ENCODE measurements at places on chromosomes 3 and 15.
A peak's percentile ranks its signal among the peaks of the same experiment; 100 is the strongest.

DNA sequence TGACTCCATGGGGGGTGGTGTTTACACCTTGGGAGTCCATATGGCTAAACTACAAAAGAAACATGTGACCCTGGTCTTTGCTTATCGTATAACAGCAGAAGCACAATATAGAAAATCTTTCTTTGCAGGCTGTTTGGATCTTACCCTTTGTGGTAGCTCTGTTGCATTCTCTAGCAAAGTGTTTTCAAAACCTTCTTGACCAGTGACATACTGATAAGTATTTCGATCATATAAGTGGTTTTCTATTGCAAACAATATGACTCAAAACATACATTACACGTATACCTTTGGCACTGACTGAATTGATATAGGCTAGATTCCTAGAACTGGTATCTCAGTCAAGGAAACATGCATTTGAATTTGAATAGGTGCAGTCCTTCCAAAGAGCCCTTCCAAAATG, 24.7 kb upstream of the ATP10A start:
- DNase-seq, result no peak

DNA sequence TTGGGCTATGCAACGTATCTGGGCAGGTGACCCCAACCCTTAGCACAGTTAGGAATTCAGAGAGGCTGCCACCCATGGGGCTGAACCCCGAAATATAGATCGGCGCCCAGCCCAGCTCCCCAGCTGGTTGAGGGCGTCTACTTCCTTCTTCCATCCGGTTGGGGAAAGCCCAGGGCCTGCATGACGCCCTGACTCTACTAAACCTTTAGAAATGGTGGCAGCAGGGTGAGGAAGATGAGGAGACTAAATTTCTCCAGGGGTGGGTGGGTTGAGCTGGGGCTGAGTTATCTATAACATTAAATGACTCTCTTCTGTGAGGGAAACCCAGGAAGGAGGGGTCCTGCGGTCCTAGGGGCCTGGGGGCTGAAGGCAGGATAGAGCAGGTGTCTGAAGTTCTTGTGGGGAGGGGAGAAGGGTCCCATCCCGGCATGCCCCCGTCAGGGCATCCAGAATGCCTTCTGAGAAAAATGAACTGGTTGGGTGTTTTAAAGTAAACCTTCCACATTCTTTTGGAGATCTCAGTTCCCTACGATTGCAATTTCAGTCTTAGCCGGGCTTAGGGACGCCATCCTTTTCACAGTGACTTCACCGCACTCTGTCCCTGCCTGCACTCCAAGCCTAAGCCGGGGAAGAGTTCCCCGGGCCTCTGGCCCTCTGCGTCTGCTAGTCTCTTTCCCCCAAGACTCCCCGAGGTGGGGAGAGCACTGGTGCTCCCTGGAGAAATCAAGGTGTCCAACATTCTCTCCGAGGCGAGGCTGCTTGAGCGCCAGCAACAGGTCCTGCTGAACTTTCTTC, 28.5 kb downstream of the NR2F2 start:
- DNase-seq, result no peak

DNA sequence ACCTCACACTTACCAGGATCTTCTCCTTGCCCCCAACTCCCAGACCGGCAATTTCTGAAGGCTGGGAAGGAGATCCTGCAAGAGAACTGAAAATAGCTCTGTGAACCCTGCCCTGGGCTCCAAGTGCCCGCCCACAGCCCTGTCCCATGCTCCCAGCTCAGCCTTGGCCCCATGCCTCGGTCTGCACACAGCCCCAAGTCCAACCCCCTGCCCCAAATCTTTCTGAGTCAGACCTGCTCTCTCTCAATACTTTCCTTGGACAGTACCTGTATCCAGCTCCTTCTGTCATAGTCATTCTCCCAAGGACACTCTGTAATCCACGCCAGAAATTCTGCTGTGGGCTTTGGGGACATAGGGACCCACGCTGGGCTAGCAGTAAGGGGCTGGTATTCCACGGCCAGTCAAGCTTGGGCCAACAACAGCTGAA, 6.3 kb upstream of the SMAD3 start:
- DNase-seq, result no peak

- DNase-seq, result no peak
Observed at GRCh38 chr15:69754313-69754712, 301.7 kb downstream of the RPLP1 start.

DNA sequence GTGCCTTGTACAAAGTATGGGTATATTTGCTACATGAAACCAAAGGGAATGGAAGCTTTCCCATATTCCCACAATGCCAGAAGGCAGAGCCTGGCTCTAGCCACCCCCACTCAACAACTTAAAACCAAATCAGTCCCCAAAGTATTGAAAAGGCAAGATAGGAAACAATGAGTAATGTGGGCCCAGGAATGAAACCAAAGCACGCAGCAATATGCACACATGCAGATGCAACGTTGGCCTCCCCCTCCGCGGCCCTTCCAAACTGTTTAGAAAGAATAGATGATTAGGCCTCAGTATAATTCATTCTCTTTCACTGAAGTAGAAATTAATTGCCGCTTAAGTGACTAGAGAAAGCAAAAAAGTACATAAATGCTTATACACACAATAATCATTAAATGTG, 59.1 kb downstream of the THRB start:
- DNase-seq, result no peak

DNA sequence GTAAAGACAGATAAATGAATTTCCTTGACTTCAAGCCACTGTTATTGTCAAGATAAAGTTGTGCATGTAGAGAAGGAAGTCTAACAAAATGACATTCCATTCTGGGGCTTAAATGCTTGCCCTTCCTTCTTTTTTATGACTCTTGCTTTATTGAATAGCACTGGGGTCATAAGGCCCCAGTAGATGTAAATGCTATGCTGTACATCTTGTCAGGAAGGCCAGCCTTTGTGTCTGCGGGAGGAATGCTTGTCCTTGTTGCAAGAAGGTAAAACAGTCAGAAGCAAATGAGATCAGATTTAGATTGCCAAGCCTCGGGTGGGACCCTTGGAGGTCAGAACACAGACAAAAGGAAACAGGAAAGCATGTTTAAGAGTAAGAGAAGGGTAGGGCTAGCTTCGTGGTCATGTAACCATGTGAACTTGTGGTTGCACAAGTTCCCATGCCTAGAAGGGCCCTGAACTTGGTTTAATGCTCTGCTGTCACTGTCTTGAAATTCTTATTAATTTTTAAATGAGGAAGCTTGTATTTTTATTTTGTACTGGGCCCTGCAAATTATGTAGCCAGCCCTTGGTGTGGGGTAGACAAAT, 81.5 kb downstream of the PPM1L start:
- no peak for DNase-seq

DNA sequence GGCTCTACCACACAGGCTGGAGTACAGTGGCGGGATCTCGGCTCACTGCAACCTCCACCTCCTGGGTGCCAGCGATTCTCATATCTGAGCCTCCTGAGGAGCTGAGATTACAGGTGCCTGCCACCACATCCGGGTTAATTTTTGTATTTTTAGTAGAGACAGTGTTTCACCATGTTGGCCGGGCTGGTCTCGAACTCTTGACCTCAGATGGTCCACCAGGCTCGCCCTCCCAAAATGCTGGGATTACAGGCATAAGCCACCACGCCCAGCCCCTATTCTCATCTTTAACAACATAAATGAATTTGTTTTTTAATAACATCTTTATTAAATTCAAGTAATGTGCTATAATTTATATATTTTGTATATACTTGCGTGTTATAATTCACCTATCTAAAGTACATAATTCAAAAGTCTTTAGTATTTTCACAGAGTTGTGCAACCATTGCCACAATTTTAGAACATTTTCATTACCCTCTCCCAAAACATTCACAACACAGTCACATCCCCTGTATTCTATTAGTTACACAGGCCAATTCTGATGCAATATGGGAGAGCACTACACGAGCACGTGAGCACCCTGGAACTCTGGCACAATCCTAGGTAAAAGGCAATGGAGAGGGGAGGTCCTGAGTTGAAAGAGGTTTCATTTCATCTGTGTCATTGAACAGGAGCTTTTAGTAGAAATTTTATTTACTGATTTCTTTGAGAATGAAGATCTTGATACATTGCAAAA, 21.2 kb upstream of the MTMR14 start:
- DNase-seq, result no peak

- DNase-seq, result no peak
Observed at GRCh38 chr15:43266834-43267233, at the start of gene TGM5. Gene TGM5 (minus strand): TSS chr15:43266928. CDS start chr15:43266849, 79 bp downstream.

- no peak for DNase-seq
Observed at GRCh38 chr15:35530698-35531097, 15.3 kb downstream of the DPH6 start.

- no peak for DNase-seq
Observed at GRCh38 chr15:66786222-66786621, 84.2 kb downstream of the SMAD6 start.

DNA sequence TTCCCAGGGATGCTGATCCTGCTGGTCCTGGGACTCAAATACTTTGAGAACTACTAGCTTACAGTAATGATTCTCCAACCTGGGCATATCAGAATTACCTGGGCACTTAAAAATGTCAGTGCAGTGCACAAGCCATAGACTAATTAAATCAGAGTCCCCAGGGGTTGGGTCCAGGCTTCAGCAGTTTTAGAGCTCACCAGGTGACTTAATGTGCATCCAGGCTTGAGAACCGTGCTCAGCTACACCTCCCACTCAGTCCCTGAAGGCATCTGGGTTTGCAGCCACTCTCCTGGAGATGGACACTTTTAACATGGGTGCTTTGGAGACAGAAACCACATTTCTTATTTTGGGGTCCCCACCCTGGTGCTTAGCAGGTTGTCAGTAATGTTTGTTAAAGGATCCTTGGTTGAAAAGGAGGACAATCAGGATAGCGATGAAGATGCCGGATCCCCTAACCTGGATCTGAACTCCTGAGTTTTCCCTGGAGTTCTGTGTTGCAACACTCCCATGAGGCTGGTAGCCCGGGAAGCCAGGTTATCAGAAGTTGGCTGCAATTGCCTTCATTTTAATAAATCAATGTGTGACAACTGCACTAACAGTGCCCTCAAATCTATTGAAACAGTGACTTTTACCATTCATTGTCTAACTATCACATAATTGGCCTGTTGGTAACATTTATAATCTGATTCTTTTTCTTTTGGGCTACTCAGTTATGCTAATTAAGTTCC, 48.1 kb downstream of the BFSP2 start:
- no peak for DNase-seq

- DNase-seq, result no peak
Observed at GRCh38 chr3:13963137-13963886, 83.4 kb upstream of the WNT7A start.

DNA sequence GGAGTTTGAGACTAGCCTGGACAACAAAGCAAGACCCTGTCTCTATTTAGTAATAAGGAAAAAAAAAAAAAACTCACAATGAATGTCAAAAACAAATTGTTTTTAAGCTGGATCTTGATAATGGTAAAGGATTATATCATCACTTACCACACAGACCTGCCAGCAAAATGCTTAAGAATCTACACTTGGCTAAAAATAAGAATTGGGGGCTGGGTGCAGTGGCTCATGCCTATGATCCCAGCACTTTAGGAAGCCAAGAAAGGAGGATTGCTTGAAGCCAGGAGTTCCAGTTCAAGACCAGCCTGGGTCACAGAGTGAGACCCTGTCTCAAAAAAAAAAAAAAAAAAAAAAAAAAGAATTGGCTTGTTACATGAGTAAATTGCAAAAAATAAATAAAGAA, 31.0 kb downstream of the ACAP2 start:
- no peak for DNase-seq

DNA sequence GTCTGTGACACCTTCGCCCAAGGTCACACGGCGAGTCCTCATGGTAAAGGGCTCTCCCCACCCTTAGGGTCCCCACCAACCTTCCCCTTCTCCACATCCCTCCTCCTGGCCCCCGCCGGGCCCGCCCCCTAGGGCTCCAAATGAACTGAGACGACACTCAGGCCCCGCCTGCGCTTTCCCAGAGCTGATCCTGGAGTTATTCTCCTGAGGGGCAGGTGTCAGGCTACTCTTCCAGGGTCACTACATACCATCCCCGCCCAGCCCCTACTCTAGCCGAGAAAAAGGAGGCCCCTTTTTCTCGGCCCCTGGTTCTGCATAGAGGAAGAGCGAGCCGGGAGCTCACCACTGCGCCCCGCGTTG, 292 bp downstream of the USP4 start:
- no peak for DNase-seq

GRCh38 chr3:32399030-32399620, 7.5 kb downstream of the CMTM7 start:
- DNase-seq, result peak; percentile 64

- no peak for DNase-seq
Observed at GRCh38 chr3:108157273-108157672, 65.0 kb downstream of the IFT57 start.

DNA sequence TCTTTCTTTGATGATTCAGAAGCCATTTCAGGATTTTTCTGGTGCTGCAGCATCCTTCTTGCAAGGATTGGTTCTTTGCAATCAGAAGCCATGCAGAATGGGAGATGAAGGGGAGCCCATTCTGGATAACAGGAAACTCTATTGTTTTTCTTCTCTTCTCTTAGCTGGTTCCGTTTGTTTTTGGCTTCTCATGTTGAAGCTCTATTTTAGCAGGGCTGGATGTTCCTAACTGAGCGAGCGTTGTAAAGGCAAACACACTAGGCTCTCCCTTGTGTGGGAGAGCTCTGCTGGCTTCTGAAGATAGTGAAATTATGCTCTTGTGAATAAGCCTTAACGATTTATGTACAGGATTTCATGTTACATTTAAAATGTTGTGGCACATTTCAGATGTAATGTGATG, 8.3 kb downstream of the CACNA1D start:
- DNase-seq, result no peak

GRCh38 chr3:31790193-31791089, 190.6 kb downstream of the OSBPL10 start:
- no peak for DNase-seq

DNA sequence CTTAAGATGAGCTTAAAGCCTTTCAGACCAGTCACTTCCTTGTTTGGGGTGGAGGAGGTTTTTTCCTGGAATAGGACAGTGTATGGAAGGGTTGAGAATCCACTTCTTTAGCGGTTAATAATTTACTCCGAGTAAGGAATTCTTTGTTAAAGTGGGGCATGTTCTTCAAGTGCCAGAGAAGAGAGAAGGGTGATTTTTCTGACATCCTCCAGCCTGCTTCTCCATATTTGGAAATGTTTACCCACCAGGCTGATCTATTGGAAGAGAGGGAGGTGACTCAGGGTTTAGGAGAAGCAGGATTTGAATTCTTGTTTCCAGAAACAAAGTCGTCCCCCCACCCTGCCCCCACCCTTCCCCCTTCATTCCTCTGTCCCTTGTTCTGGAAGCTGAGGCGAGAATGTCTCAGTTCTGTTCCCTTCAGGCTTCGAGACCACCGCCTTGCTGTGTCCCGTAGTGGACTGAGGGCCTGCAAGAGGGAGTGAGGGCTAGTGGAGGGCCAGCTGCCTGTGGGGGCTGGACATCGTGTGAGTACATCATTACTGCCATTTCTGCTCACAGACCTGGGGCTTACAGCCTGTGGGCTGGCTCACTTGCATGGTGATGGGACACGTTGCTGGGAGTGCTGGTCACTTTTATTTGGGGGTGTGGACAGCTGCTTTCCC, 58.5 kb downstream of the LPP start:
- DNase-seq, result no peak

- DNase-seq, result no peak
Observed at GRCh38 chr3:125594581-125595011, 701 bp downstream of the OSBPL11 start.

Data from COLO829 (cell line).